ENCODE measurements at places on chromosomes 1 and 21.

- peak; percentile 97 for DNase-seq
Measured at GRCh38 chr1:6579374-6580118, at the start of gene ZBTB48. Gene ZBTB48 (plus strand): TSS chr1:6579994. CDS start chr1:6580610, 616 bp downstream.

GRCh38 chr21:31117128-31117916, 79.0 kb upstream of the KRTAP19-8 start:
- peak; percentile 38 for DNase-seq

- DNase-seq = no peak
Measured at GRCh38 chr1:58921342-58921741, 137.5 kb upstream of the JUN start.

DNA sequence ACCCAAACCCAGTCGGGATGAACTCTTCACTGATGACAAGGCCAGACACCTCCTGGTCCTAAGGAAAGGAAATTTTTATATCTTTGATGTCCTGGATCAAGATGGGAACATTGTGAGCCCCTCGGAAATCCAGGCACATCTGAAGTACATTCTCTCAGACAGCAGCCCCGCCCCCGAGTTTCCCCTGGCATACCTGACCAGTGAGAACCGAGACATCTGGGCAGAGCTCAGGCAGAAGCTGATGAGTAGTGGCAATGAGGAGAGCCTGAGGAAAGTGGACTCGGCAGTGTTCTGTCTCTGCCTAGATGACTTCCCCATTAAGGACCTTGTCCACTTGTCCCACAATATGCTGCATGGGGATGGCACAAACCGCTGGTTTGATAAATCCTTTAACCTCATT, 10.1 kb downstream of the CZIB start:
- no peak for DNase-seq

GRCh38 chr1:230375780-230376179, 50.4 kb downstream of the PGBD5 start:
- no peak for DNase-seq

DNA sequence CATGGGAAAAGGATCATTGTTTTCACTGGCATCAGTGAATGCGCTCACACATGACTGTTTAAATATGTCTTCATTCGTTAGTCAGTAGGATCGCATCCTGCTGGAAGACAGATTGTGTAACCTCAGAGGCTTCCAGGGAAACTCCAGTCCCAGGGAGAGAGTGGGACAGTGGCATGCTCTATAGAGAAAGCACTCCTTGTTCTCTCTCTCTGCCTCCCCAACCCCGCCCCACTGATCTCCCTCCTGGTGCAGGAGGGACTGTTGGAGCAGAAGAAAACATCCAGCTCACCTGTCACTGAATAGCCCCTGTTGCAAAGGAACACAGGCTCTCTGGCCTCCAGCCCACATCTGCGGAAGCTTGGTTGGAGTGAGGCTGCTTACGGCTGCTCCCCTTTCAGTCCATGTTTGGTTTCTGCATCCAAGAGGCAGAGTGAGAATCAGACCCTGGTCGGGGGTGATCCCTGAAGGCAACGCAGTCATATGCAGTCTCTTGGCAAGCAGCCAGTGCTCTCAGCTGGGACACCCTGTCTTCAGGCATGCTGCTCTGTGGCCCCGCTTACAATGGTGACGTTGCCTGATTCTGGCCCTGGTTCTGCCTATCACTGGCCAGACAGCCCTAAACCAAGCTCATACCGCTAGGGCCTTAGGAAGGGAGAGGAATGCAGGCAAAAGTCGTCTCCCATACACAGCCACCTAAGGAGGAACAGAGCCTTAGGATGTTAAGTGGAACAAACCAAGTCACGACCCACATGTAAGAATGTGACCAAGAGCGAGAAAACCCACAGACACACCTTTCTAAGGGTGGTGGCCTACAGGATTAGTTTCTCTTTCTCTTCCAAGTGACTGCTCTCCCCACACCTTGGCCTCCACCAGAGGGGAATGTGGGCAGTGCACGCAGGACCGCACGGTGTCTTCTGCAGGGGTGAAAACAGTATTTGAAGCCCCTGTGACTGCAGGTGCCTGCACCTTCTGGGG, 39.7 kb downstream of the BACE2 start:
- DNase-seq = peak; percentile 22

- no peak for DNase-seq
Measured at GRCh38 chr1:10612436-10613160, 137.8 kb downstream of the PEX14 start.

- DNase-seq = no peak
Measured at GRCh38 chr1:27351541-27352107, 9.8 kb downstream of the SYTL1 start.

GRCh38 chr21:44020551-44020950, 8.4 kb downstream of the TRAPPC10 start:
- no peak for DNase-seq

GRCh38 chr21:34996304-34997101, 52.6 kb downstream of the RUNX1 start:
- peak; percentile 75 for DNase-seq

DNA sequence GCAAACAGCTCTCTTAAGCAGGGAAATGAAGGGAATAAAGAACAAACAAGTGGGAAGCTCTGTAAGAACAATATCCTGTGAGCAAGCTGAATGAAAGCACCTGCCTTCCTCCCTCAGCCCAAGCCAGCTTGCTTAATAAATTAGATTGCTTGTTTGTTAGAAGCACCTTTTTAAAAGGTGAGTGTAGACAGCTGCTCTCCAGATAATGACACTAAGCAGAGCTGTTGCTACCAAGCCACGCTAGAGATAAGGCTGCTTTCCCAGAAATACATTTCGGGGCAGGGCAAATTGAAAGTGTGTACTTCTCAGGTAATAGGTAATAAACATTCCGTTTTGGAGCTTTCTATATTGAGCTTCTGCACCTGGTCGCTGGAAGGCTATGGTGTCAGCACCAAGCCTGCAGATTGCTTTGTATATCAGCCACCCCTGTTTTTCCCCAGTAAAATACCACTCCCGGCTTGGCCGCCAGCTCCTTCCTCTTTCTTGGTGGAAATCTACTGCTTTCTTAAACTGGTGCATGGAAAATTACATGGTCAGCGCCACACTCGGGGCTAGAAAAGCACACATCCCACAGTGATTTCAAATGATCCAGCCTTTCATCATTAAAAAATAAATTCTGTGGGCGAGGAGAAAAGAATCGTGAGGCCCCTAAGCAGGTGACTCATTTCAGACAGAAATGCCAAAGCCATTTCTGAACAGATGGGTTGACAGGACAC, 151.3 kb downstream of the ETS2 start:
- peak; percentile 70 for DNase-seq

- DNase-seq = no peak
Measured at GRCh38 chr1:160863774-160864131, 1.1 kb upstream of the CD244 start.

DNA sequence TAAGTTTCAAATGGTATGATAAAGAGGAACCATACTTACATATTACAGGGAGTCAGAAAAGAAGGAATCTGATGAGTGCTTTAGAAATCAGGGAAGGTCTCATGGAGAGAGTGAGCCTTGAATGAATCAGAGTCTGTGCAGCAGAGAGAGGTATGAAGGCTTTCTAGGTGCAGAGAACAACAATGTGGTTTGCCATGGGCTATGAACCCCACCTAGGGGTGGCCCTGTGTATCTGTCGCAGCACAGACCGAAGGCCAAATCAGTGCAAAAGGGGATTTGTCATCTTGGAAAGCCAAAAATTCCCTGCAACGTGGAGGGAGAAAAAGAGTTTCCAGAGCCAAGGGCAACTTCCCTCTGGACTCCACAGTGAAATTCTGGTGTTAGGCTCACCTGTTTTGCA, 3.5 kb downstream of the PAPPA2 start:
- no peak for DNase-seq

- DNase-seq = no peak
Measured at GRCh38 chr1:223022641-223023473, 120.2 kb downstream of the TLR5 start.

GRCh38 chr1:246526915-246527314, 19.8 kb upstream of the SMYD3 start:
- no peak for DNase-seq

Data from fibroblast of villous mesenchyme (primary cell).